ENCODE measurements at places on chromosomes 12 and 14.
A peak's percentile ranks its signal among the peaks of the same experiment; 100 is the strongest.

DNA sequence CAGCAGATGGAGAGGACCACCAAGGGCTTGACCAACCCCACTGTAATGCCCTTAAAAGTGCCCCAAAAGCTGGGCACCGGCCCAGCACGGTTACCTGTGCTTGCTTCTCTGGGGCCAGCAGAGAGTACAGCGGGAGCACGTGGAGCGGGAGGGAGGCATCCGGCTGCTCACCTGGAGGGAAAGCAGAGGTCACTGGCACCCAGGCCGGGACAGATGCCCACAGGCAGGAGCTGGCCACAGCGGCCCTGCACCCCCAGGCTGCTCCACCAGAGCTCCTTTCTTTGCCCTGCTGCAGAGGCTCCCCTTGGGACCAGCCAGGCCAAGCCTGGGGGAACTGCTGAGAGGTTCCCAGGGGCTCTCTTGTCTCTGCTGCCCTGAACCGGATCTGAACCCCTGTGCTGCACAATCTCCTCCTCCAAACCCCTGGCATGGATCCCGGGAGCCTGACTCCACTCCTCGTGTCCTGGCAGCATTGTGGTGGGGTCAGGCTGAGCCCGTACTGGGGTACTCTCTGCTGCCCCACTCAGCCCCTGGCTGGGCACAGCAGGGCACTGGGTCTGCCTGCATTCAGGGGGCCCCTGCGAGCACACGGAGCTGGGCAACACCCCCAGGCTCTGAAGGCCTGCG, 24.0 kb downstream of the DHX37 start:
- DNase-seq, result no peak

- peak; percentile 29 for DNase-seq
These were observed 2.0 kb upstream of the CACNB3 start for GRCh38 chr12:48816143-48816854.

DNA sequence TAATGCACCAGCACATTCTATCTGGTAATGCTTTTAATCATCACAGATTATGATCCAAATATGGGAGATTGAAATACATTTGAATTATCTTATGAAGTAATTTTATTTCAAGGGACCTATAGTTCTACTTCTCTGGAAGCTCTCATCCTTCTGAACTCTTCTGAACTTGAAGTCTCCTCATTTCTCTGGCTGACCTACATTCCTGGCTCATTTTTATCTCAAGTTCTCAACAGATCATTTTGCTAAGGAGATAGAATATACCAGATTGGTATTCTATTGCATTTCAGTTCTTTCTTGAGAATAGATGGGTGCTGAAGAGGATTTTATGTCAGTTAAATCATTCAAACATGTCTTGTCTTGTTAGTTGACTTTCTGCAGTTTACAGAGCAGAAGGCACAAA, 7.9 kb downstream of the HMGA2 start:
- DNase-seq, result no peak

GRCh38 chr14:35366056-35366451, 38.5 kb downstream of the NFKBIA start:
- DNase-seq, result no peak

DNA sequence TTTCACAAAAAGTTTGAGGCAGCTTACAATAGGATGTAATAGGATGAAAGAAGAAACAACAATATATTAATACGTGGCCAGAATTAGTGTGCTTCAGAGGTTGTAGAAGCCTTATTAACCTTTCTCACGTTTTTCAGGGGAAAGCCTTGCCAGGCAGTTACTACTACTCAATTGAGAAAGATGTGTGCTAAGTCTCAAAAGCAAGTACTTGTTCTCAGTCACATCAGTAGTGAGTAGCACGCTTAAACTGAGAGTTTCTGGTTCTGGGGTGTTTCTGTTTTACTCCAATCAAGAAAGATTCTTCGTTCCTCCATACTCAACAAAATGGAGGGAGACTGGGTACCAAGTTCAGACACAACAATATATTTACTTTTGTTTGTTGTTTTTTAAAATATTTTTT, 38.7 kb downstream of the KLC1 start:
- no peak for DNase-seq

DNA sequence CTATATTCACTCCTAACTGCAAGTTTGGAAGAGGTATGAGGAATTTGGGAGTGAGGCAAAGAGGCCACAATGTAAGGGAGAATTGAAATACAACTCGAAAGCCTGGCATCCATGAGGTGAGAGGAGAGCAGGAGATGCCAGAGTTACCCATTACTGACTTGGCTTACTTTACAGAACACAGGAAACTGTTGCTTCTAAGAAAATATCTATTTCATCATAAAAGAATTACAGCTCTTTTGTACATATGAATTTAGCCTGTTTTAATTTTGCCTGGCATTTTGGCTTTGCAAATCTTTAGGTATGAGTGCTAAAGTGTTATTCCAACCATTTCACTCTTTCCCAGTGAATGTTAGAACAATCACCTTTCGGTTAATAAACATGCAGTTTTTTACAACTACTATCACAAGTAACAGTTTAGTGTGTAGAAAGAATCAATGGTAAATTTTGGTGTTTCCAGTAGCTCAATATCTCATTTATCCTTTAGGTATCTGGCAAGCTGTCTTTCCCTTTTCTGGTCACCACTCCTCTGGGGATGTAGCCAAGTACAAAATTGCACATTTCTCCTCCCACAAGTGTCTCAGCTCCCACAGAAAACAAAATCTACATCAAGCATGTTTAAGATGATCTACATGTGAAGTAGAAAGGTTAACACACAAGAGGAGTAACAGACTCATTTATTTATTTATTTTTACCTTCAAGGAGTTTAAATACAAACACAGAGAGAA, 196.6 kb upstream of the DCN start:
- DNase-seq, result no peak

DNA sequence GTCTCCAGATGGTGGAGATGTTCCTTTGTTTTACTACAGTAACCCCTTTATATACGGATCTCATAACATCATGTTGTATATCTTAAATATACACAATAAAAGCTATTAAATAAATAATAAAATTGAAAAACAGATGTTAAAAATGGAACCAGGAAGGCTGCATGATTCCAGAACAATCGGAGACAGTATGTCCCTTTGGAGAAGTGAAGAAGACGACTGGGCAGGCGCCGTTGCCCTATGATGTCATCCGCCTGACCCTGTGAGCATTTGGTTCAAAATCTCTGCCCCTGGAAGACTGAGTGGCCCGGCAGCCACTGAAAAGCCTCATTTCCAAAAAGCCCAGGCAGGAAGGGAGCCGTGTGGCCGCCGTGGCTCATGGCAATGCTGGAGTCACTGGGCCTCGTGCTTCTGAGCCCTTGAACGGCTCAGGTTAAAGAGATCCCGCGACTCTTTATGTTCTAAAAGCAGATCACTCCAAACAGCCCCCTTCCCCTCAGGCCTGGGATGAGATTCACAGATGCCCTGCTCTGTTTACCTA, 30.8 kb downstream of the RIMBP2 start:
- no peak for DNase-seq

DNA sequence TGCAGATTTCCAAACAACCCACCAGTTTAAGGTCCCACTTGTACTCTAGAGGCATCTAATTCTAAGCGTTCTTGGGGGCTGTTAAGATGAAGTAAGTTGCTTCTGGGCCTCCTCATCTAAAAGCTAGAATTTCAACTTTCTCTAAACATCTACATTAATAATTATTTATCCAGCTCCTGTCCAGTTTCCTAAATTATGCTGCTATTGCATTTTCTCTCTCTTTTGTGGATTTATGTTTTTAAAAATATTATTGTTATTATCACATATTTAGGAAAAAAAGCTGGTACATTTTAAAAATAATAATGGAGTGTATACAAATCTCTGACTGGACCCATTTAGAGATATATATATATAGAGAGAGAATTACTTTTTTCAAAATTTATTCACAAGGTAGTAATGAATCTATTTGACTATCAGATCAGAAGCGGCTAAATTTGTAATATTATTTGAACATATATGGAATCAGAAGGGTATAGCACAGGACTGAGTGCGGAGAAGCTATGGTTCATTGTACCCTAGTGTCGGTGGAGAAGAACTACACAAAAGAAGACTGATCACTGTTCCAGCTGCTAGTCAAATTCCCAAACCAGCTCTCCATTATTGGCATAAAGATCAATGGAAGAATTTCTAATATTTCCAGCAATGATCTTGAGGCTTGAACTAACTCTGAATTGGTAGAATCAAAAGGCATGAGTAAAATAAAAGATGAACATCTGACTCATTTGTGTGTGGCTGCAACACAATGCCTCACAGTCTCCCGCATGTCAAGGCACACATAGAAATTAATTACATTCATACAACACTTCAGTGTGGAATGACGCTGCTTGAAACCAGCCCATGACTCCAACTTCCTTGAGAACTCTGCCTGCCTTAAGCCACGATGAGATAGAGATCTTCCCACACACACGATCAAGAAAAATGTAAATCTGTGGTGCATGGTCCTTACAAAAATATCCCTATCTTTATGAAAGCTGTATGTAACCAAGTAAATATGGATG, 433.4 kb upstream of the OR4E1 start:
- no peak for DNase-seq

GRCh38 chr14:52089218-52089617, 20.4 kb upstream of the NID2 start:
- no peak for DNase-seq

DNA sequence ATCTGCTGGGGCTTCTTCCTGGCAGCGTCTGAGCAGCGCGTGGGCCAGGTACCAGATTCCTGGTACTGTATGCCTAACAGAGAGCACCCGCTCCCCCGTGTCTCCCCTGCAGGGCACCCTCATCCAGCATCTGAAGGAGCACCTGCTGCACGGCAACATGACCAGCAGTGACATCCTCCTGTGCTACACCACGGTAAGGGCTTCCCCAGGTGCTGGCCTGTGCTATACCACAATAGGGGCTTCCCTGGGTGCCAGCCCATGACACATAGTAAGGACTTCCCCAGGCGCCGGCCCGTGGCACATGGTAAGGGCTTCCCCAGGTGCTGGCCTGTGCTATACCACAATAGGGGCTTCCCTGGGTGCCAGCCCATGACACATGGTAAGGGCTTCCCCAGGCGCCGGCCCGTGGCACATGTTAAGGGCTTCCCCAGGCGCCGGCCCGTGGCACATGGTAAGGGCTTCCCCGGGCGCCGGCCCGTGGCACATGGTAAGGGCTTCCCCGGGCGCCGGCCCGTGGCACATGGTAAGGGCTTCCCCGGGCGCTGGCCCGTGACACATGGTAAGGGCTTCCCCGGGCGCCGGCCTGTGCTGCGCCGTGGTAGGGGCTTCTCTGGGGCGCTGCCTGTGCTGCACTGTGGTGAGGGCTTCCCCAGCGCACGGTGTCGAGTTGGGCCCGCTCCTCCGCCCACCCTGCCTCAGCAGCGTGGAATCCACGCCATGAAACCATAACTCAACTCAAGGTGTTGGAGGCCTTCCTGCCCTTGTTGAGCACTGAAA, 49.3 kb downstream of the AACS start:
- no peak for DNase-seq

DNA sequence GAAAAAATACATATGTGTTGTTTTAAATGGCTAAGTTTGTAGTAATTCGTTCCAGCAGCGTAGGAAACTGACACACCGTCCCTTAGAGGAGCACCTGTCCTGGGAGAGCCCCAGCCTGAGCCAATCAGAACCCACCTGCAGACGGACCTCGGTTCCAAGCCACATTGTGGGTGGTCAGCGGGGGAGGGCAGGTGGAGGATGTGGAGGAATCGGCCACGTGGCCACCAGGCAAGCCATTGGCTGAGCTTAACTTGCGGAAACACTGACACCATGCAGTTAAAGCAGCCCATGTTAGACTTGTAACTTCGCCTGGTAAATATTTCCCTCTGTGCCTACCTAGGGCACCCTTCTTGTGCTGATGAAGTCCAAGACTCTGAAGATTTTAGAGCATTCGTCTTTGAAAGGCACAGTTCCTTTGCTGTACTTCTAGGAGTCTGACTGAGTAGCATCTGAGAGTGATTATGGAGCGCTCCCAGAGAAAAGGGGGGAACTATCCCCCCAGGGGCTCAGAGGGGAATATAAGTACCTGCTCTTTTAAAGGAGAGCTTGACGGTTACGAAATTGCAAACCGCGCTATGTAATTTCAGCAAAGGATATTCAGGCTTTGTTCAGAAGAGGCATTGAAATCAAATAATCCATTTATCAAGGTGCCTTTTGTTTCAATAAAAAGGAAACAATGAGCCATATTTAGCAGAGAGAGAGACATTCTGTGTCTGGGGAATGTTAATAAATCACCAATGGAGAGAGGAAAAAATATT, 135.7 kb downstream of the TMEM132C start:
- DNase-seq, result no peak

DNA sequence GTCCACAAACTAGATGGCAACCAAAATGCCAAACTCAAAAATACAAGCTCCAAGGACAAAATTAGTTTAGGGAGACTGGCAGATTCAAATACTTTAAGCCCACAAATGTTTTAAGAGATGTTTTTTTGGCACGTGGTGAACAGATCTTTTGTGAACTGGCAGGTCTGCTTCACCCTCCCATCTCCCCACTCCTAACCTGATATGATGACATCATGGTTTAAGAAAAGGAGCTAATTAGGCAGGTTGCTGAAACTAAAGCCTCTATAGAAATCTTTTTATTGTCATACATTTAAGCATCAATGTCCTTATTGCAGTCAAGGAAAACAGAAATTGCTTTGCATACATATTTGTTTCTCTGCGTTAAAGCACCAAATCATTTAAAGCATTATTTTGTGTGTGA, 5.8 kb downstream of the LRIG3 start:
- DNase-seq, result no peak

GRCh38 chr14:78455896-78456435, 285.8 kb downstream of the NRXN3 start:
- DNase-seq, result no peak

DNA sequence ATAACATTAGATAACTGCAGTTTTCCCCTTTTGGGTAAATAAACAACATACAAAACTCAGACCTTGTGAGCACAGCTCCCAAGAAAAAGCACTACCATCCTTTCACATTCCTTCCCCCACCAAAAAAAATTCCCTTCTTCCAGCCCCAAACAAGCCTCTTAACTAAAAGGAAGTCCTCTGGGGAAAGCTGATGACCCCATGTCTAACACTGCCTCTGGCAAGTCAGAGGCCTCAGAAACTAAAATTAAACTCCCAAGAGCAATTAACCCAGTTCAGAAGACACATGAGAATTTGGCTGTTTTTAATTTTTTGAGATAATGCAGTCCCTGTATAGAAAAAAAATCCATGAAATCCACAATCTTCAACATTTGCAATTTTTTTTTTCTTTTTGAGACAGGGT, 127.7 kb downstream of the SPTSSA start:
- DNase-seq, result no peak

- peak; percentile 7 for DNase-seq
These were observed 233.2 kb downstream of the MDGA2 start for GRCh38 chr14:47442211-47442610.

Data from LoVo (cell line).